Stimulated activated CD8-positive, alpha-beta memory T cell treated with anti-CD3 and anti-CD28 coated beads, Interleukin-4, amount 100 ng/mL, for 48 hours (primary cell): ENCODE measurements at places on chromosomes 13 and 19.

- no peak for DNase-seq
Measured at GRCh38 chr13:50406831-50407230, 391.6 kb downstream of the KCNRG start.

- DNase-seq = no peak
Measured at GRCh38 chr19:31910224-31910623, 435.2 kb upstream of the ZNF507 start.

GRCh38 chr13:44118881-44119280, 239.2 kb downstream of the LACC1 start:
- DNase-seq = no peak

- DNase-seq = no peak
Measured at GRCh38 chr19:30557927-30558557, 185.9 kb downstream of the ZNF536 start.

DNA sequence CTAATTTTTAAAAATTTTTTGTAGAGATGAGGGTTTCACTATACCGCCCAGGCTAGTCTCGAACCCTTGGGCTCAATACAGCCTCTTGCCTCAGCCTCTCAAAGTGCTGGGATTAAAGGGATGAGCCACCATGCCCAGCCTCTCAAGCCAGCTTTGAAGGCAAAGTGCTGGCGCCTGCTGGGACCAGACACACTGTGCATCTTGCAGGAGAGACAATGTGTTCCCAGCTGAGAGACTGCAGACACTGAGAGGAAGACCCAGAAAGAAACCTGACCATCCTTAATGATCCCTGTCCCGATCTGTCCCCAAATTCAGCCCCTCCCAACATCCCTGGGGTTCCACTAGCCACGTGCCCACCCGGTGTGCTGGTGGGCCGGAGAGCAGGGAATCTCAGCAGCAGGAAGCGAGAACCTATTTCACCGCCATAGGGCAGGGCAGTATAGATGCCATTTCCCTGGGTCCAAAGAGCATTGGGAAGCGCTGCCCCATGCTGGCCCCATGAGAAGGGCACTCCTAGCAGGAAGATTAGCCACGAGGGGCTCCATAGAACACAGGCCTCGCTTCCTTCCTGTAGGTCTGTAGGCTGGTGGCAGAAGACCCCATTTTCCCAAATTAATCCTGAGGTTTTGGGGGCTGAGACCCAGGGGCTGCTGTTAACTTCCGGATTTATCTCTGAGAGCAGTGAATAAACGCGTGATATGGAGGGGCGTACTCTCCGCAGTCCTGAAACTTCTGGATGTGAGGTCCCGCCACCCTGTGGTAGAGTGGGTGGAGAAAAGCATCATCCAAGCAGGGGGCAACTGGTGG, 968 bp downstream of the RAVER1 start:
- DNase-seq = no peak

DNA sequence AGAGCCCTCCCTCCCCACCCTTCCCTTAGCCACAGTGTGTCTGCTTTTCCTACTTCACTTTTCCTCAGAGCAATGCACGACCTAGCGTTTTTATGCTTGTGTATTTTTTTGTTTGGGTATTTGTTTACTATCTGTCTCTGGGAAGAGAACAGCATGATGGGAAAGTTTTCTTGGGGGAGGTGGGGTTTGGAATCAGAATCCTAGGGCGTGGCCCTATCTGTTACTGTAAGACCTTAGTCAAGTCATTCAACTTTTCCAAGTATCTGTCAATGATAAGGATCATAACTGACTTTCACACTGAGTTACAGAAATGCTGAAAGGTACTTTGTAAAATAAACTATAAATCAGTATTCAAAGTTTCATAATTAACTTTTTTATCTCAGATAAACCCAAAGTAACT, 146.3 kb upstream of the WASF3 start:
- DNase-seq = no peak

GRCh38 chr13:72104656-72105180, 237.7 kb upstream of the DACH1 start:
- DNase-seq = no peak

DNA sequence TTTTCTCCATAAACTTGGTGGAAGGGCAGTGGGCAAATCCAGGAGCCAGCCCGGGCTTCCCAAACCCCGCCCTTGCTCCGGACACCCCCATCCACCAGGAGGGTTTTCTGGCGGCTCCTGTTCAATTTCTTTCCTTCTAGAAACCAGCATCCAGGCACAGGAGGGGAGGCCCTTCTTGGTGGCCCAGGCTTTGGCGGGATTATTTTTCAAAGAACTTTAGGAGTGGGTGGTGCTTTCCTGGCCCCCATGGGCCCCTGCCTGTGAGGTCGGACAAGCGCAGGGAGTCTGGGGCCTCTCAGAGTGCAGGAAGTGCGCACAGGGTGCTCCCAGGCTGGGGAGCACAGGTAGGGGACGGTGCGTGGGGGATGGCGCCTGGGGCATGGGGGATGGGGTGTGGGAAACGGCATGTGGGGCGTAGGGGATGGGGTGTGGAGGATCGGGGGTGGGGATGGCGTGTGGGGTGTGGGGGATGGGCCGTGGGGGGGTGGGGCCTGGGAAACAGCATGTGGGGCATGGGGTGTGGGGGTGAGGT, 396 bp downstream of the F7 start:
- no peak for DNase-seq

DNA sequence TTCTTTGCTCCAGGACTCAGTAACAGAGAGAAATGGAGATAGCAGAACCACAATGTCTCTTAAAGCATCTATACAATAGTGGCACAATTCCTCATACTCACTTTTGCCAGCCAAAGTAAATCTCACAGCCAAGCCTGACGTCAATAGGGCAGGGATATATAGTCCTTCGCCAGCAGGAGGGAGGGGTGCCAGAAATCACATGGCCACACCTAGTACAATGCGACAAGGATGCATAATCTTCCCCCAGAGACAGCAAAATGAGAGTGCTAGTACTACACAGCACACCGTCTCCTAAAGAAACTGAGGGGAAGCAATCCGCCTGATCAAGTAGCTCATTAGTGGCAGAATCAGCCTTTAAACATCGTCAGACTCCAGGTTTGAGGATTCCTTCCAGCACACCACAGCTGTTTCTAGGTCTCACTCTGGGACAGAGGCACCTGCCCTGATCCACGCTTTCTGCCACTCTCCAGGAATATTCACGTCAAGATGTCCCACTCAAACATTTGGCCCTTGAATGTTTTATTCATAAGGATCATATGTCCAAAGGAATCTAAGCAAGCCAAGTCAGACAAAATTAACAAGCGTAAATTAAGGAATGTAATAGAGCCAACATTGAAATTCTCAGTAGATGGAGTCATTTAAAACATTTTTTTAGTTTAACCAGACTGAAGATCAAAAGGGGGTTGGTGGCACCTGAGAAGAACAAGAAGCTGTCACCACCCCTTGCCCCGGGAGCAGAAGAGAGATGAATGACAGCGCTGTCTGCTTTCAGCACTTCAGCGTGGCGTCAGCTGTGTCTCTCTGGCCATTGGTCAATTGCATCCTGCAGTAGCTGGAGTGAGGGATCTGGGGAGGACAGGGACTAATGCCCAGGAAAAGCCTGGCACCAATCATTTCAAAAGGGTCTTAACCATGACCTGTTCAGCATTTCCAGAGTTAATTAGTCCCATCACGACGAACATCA, 63.5 kb upstream of the SERP2 start:
- DNase-seq = no peak

DNA sequence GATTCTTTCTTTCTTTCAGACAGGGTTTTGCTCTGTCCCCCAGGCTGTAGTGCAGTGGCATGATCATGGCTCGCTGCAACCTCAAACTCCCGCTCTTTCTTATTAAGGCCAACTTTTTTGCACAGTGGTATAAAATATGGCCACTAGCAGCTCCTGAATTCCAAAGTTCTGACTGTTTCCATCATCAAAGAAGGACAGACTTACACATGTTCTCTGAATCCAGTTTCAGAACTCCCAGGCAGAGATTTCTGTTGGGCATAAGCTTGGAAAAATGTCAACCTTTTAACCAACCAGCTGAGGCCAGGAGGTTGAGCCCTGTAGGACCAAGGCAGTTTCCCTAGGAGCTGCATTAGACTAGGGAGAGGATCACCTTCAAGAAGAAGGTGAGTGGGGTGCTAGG, 184.1 kb downstream of the HS6ST3 start:
- no peak for DNase-seq

GRCh38 chr19:7292950-7293761, 1.1 kb downstream of the INSR start:
- DNase-seq = peak; percentile 28

DNA sequence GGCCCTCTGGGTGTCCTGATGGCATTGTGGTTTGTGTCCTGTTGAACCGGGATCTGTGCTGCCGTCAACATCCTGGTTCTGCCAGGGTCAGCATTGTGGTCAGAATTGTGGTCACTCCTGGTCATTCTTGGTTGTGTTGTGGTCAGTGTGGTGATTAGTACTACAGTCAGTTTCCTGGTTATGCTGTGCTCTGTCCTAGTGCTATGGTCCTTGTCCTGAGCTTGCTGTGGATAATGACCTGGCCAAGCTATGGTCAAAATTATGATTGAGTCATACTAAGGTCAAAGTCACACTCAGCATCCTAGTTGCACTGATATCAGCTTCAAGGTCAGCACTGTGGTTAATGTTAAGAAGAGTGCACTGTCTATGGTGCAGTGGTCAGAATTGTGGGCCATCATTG, 4.5 kb upstream of the OLFM2 start:
- no peak for DNase-seq

- no peak for DNase-seq
Measured at GRCh38 chr13:102847272-102848234, 1.7 kb downstream of the ERCC5 start.

- DNase-seq = no peak
Measured at GRCh38 chr13:94696171-94696570, 16.2 kb downstream of the SOX21 start.

- no peak for DNase-seq
Measured at GRCh38 chr13:106401081-106401480, 134.4 kb downstream of the EFNB2 start.

GRCh38 chr13:59706101-59706976, 457.4 kb downstream of the DIAPH3 start:
- no peak for DNase-seq

DNA sequence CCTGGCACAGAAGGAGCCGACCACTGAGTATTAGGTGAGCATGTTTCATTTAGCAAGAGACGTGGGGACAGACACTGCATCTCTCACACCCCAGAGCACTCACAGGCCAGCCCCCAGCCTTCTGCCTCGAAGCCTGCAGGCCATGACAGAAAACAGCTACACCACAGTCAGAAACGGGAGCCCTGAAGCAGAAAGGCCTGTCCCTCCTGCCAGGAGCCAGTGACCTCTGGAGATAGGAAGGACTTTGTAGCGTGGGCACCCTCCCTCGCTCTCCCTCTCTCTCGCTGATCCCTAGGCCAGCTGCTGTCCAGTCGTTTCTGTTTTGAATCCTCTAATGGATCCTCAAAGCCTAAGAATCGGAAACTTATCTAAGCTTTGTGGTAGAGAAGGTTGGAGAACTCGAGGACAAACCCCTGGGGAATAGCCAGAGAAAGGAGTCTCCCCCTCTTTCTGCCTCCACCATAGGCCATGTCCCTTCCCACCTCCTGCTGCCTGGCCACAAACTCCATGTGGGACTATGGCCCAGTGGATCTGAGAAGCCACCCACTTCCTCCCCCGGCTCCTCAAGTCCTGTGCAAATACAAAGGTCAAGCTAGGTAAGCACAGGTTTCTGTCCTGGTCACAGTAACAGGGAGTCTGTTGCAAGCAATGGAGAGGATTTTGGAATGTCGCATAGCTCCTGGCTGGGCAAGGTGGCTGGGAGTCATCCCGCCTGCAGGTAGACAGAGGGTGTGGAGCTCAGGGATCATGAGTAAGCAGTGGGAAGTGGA, 95.1 kb downstream of the NUFIP1 start:
- DNase-seq = no peak

GRCh38 chr13:112790735-112791641, 101.2 kb downstream of the ATP11A start:
- DNase-seq = no peak

DNA sequence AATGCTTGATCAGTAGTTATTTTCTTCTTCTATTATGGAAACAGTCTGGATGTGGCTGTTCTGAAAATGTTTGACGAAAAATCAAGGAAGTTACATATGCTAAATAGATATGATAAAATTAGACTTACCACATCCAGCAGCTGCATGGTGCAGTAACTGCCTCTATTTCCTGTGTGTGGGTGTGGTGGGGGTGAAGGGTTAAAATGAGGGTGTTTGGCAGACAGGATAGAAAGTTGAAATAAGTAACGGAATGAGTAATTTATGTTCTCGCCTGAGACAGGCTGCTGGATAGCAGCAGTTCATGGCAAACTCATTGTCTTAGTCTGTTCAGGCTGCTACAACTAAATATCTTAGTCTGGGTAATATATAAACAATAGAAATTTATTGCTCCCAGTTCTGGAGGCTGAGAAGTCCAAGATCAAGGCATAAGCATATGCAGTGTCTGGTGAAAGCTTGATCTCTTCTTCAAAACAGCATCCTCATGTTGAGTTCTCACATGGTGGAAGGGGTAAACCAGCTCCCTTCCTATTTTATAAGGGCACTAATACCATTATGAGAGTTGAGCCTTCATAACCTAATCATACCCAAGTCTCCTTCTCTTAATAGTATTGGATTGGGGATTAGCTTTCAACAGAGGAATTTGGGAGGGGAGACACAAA, 1248.9 kb downstream of the SLITRK5 start:
- no peak for DNase-seq

- no peak for DNase-seq
Measured at GRCh38 chr19:45574526-45574925, 10.1 kb downstream of the OPA3 start.

DNA sequence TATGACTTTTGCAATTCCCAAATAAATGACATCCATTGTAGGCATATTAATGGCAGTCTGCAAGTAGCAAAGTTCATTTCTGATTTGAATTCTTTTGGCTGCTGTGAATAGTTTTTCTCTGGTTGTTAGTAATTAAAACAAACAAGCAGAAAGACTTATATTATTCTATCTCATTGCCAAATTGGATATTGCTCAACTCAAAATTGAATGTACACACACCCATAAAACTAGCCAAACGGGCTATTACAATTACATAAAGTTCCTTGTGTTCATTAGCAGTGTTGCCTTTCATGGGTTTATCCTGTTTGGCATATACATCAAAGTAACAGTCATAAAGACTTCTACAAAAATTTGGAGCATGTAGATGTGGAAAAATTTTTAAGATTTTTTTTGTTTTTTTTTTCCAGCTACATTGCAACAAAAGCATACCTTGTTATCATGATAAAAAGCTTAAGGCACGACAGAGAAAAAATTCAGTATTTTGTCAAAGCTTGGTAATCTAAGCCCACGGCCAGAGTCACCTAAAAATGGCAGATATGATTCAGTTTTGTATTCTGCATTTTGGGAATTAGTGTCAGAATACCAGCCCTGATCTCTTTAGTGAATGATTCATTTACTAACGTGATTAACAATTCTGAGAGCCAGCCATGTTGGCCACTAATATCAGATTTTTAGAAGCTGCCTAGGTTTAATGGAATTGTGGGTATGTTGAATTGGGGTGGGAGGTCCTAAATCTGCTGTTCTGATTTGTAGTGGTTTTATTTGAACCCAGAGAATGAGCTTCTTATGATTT, 108.4 kb downstream of the KLF5 start:
- DNase-seq = no peak

GRCh38 chr19:29520390-29520789, 5.4 kb upstream of the VSTM2B start:
- no peak for DNase-seq

GRCh38 chr19:50266896-50267295, 62.3 kb downstream of the KCNC3 start:
- DNase-seq = peak; percentile 72
